ENCODE measurements at places on chromosomes 4 and X.

GRCh38 chr4:122639181-122639580 is 18.3 kb upstream of the IL21 start:
- DNase-seq = no peak

- DNase-seq = no peak
Observed at GRCh38 chr4:139913995-139914598, 239.9 kb downstream of the MAML3 start.

DNA sequence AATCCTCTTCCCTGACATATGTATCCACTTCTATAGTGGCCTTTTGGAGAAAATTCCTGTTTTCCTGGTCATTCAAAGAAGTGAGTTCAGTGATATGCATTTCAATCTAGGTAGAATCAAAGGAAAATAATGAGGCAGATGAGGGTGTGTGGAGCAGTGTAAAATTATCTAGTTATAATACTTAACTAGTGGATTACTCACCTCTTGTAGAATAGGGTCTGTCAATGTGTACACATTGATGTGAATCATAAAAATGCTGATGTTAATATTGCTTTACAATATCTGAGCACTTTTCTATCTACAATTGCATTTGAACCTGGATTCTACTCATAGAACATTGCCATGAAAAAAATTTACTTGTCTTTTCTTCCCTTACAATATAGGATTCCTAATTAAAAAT is 293.5 kb downstream of the GBA3 start:
- DNase-seq = no peak

DNA sequence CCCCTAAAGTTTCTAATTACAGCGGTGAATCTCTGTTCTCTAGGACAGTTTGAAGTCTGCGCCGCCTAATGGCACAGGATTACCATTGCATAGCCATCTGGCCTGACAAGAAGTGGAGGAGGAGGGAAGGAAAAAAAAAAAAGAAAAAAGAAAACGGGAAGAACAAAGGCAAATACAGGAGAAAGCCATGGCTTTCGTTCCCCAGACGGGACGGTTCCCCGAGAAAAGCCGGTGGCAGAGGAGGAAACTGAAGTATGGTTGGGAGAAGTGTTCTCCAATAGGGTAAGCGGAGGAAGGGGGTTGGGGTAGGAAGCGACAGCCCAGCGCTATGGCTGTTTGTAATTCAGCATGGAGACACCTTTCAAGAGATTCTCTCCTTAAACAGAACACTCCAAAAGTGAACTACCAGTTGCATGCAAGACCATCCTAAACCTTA is 80.8 kb downstream of the HMGN5 start:
- DNase-seq = peak; percentile 44

GRCh38 chrX:39137363-39137954 is 336.2 kb downstream of the MID1IP1 start:
- DNase-seq = no peak

DNA sequence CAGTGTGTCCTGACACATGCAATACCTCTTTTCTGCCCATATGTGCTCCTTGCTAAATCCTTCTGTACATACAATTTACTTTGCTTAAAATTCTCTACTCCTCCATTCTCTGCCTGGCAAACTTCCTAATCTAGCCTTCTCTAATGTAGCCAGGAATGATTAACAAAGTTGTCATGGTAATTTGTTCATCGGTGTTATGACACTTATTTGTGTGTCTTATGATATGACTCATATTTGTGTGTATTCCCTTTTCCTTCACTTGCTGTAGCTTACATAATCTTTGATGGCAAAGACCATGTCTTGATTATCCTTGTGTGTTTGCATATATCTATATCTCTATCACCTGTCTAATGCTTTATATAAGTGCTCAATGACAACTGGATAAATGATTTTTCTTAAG is 133.3 kb downstream of the COL25A1 start:
- no peak for DNase-seq

GRCh38 chr4:166422475-166422874 is 549.4 kb downstream of the TLL1 start:
- no peak for DNase-seq

DNA sequence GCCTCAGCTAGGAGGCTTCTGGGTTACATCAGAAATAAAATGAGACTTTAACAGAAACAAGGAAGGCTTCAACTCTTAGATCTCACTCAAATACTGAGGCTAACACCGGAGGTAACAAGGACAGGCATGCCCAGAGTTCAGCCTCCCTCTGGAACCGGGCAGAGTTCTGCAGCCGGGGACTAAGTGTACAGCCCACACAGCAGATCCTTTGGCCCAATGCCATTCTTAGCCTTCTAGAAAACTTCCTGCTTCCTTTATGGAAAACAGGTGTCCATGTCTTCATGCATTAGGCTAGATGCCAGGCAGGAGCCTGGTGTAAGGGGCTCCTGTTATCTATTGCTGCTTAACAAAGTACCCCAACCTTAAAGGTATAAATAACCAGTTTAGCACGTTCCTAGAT is 369.7 kb downstream of the BCOR start:
- DNase-seq = no peak

- no peak for DNase-seq
Observed at GRCh38 chr4:119284876-119285780, 36.8 kb downstream of the FABP2 start.

DNA sequence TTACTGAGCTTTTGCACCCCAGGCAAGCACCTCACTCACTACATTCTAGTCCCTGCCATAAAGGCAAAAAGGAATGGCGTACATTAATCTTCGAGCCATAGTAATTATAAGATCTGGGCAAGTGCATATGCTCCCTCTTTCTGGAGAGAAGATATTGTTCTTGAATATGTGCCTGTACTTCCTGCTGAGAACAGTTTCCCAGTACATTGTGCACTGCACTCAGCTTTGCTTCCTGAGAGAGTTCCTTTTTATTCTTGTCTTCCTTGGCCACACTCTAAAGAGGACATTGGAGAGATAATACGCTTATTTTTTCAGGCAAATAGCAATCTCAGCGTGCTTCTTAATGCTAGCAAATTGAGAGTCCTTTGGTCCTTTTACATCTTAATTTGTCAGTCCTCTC is 909.0 kb upstream of the PCDH10 start:
- no peak for DNase-seq

DNA sequence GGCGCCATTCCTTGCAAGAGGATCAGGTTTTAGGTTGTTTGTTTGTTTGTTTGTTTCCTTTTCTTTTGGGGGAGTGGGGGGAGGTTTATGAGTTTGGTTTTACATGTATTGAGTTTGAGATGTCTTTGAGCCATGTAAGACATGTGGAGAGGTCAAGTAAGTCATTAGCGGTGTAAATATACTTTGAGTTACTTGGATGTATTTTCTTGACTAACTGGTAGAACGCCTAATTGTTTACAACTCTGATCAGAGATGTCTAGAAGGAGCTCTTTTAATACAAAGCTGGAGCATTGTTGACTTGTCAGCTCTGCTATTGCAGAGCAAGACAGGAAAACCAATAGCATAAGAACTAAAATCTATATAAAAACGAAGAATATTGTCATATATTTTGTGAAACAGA is 57.1 kb downstream of the ANXA3 start:
- DNase-seq = no peak

GRCh38 chrX:119240356-119240755 is 4.3 kb downstream of the PGRMC1 start:
- DNase-seq = no peak

DNA sequence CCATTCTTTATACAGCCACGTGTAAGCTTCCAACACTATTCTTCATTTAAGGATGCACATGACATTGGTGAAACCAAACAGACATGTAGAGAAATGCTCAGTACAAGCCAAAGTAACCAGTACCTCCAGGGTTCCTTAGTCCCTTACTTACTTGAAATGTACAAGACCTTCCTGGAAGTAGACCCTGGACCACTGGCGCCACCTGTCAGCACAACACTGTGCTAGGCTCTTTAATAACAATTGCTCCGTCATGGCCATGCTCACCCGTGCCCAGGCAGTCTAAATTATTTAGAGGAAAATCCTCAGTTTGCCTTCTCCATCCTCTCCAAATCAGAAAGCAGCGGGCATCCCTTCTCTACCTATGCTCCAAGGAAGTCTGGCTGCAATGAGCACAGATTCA is 52.7 kb downstream of the ADGRA3 start:
- peak; percentile 46 for DNase-seq

GRCh38 chrX:42565739-42566138 is 212.2 kb downstream of the PPP1R2C start:
- DNase-seq = no peak

GRCh38 chr4:166682200-166682599 is 552.1 kb downstream of the SPOCK3 start:
- no peak for DNase-seq

GRCh38 chrX:37905436-37906147 is 58.2 kb upstream of the DYNLT3 start:
- DNase-seq = peak; percentile 8

DNA sequence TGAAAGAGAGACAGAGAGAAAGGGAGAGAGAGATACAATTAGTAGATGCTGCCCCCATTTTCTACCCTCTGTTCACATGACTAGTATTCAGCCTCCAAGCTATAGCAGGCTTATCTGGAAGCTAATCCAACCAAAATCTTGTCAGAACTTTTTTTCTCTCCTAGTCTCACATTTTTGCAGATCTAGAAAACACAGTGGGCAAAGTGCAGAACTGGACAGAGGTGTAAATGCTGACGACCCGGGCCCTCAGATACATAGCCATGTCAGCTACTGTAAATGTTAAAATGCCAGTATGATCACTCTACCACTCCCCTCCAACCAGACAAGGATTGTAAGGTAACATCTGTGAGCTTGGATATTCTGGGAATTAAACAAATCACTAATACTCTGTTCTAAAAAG is 34.3 kb downstream of the GPC3 start:
- DNase-seq = no peak

- peak; percentile 4 for DNase-seq
Observed at GRCh38 chrX:22666441-22666840, 333.3 kb upstream of the DDX53 start.

DNA sequence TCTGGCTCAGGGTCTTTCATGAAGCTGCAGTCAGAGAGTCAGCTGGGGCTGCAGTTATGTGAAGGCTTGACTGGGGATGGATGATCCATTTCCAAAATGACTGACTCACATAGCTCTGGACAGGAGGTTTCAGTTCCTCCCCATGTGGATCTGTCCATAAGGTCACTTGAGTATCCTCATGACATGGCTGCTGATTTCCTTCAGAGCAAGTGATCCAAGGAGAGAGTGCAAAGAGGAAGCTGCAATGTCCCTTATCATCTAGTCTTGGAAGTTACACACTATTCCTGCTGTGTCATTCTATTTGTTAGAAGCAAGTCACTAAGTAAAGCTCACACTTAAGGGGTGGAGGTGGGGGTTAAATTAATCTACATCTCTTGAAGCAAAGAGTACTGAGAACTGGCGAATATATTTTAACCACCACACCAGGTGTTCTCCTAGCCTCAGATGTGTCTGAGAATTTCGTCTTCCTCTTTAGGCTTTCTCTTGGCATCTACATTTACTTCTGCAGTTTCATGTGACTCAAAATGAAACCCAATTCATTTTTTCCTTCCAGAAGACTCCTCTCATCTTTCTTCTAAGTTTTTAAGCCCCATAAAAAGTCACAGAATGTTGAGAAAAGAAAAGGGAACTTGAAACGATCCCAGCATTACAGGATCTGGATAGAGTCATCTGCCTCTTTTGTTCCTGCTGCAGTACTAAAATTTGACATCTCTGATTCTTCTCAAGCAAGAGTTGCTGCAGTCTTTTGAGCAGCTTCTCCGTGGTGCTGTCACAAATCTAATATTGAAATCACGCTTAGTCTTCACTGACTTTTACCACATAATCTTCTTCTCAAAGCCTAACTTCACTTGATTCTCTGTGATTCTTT is 3.8 kb upstream of the GRPR start:
- DNase-seq = no peak

DNA sequence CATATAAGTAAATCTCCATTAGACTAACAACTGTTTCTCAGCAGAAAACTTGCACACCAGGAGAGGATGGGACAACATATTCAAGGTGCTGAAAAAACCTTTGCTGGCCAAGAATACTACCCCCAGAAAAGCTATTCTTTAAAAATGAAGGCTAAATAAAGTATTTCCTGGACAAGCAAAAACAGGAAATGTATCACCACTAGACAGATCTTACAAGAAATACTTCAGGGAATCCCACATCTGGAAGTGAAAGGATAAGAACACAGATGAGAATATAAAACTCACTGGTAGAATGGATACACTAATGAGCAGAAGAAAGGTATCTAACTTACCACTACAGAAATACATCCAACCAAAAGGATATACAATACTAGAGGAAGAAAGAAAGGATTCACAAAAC is 27.0 kb upstream of the ADH1C start:
- DNase-seq = no peak

GRCh38 chrX:7689791-7690412 is 153.1 kb upstream of the VCX start:
- no peak for DNase-seq

- DNase-seq = peak; percentile 51
Observed at GRCh38 chrX:12970691-12971202, 4.2 kb upstream of the TMSB4X start.

GRCh38 chrX:13605611-13606010 is 36.2 kb downstream of the EGFL6 start:
- DNase-seq = no peak

DNA sequence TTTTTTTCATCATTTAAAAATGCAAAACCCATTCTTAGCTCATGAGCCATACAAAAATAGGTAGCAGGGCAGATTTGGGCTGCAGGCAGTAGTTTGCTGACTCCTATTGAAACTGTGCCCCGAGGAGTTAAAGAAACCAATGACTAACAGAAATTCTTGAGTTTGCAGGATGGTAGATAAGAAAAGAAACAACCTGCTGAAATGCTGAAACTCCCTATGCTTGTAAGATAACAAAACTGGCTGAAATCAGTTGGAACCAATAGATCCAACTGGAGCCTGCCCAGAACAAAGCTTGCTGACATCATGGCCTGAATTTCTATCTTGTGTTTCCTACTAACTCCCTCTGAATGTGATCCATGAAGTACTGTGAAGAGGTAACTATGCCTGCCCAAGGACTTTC is 68.6 kb downstream of the ANOS1 start:
- DNase-seq = no peak

- peak; percentile 40 for DNase-seq
Observed at GRCh38 chrX:118807151-118808017, 16.2 kb upstream of the ZCCHC12 start.

DNA sequence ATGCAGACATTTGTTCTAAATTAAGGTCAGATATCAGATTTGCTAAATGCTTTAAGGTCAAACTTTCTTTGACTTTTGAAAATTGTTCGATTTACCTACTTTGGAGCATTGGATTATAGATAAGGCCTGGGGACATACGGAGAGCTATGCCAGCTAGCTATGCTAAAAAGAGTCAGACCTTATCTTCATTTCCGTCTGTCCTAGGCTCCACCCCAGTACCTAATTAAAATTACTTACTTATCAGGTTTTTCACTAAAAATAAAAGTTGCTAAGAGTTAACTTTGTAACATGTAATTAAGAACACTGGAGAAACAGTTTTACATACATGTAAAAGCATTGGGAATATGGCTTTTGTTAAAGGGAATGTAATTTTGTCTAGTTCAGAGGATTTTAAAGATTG is 7.1 kb upstream of the TMEM35A start:
- DNase-seq = no peak

GRCh38 chr4:1408418-1408817 is 2.2 kb upstream of the NKX1-1 start:
- no peak for DNase-seq

GRCh38 chr4:112352736-112353135 is 55.6 kb downstream of the ALPK1 start:
- no peak for DNase-seq

GRCh38 chrX:66039944-66040343 is at the start of gene VSIG4:
VSIG4 (minus strand) TSS chrX:66040080; CDS start chrX:66039998, 82 bp downstream.
- no peak for DNase-seq

GRCh38 chr4:212438-213188 is 88.3 kb downstream of the ZNF718 start:
- no peak for DNase-seq

All from activated CD4-positive, alpha-beta T cell treated with anti-CD3 and anti-CD28 coated beads for 48 hours (primary cell).